ENCODE measurements at places on chromosomes 11 and 22.

- no peak for DNase-seq
These were observed 349.4 kb downstream of the METTL15 start for GRCh38 chr11:28457481-28458065.

GRCh38 chr11:130528298-130529261 is 80.1 kb downstream of the ADAMTS15 start:
- peak; percentile 31 for DNase-seq

GRCh38 chr22:31451709-31452571 is 37.7 kb downstream of the EIF4ENIF1 start:
- DNase-seq: peak; percentile 30

GRCh38 chr11:74849525-74850391 is 99.1 kb downstream of the XRRA1 start:
- DNase-seq: peak; percentile 78

DNA sequence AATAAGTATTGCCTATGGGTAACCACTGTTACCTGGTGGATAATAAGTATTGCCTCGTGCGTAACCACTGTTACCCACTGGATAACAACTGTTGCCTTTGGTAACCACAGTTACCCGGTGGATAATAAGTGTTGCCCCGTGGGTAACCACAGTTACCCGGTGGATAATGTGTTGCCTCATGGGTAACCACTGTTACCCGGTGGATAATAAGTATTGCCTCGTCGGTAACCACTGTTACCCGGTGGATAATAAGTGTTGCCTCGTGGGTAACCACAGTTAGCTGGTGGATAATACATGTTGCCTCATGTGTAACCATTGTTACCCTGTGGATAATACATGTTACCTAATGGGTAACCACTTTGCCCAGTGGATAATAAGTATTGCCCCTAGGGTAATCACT is 9.8 kb upstream of the NXPE4 start:
- DNase-seq: no peak

DNA sequence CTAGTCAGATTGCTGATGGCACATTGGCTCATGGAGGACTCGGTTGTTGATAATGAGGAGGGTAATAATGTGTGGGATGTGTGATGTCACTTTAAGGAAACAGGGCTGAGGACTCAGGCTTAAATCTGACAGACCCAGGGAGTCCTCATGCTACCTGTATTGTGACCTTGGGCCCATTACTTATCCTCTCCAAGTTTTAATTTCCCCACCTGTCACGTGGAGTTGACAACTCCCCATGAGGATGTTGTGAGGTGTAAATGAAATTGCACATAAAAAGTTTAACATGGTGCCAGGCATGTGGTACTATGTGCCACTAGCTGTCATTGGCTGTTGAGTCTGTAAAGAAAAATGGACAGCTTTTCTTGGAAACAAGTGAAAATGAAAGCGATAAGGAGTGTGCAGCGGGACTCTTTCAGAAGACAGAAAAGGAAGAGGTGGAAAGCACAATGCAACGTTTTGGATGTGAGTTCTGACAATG is 15.3 kb downstream of the IL10RA start:
- no peak for DNase-seq

GRCh38 chr11:29017941-29018340 is 909.8 kb downstream of the METTL15 start:
- no peak for DNase-seq

DNA sequence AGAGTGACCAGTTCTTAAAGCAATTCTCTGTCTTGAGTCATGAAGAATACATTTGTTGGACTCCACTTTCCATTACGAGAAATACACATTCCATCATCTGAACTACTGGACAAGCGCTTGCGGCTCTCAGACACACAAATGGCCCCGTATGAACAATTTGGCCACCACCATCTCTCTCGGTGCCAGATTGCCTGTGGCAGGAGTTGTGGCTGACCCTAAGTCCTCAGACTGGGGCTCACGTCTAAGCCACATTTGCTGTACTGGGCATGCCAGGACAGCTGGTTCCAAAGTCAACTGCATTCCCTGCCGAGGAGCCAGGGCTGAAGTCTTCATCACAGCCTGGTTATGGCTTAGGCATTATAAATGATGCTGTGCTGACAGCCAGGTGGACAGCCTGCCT is 227.5 kb downstream of the MIAT start:
- no peak for DNase-seq

DNA sequence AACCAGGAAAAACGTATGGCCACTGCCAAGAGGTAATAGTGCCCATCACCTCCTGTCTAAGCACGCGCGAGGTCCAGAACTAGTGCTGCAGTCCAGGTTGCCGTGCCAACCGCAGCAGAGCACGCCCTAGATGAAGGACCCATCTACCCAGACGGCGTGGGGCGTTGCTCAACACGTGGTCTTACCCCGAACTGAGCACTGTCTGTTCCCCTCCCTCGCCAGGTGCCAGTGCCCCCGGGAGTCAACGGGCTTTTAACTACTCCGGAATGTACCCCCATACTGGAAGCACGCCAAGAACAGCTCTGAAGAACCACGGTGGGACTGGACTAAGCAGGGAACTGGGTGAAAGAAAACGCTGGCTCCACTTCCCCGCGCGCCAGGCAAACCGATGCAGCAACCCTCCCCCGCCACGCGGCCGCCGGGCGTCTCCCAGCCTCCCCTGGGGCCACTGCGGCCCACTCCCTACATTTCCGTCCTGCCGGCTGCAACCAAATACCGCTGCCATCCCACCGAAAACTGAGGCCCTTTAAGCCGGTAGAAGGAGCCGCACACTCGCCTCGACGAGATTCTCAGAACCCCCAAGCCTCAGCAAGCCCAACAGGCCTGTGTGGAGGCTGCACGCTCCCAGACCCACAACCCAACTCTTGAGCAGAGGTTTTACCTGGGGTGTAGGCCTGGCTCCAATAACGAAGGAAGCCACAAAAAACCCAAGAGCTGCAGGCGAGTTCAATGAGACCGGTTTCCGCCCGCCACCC is at the start of gene HSPA8:
Gene HSPA8 (minus strand): TSS at position 734 of the 755 bp plus-strand sequence. CDS start 812 bp downstream, outside the sequence.
- DNase-seq: peak; percentile 56
